Keratinocyte (primary cell): ENCODE measurements at places on chromosomes 16 and 17.

GRCh38 chr17:61809816-61810392, 53.4 kb downstream of the BRIP1 start:
- no peaks in the 10 kb centered on the region for H3K36me3 ChIP-seq
- H3K27me3 ChIP-seq, result no peaks in the 10 kb centered on the region
- peaks cover 19% of the 10 kb centered on the region for H3K4me1 ChIP-seq
- no peak overlapping the region for H3K4me3 ChIP-seq

DNA sequence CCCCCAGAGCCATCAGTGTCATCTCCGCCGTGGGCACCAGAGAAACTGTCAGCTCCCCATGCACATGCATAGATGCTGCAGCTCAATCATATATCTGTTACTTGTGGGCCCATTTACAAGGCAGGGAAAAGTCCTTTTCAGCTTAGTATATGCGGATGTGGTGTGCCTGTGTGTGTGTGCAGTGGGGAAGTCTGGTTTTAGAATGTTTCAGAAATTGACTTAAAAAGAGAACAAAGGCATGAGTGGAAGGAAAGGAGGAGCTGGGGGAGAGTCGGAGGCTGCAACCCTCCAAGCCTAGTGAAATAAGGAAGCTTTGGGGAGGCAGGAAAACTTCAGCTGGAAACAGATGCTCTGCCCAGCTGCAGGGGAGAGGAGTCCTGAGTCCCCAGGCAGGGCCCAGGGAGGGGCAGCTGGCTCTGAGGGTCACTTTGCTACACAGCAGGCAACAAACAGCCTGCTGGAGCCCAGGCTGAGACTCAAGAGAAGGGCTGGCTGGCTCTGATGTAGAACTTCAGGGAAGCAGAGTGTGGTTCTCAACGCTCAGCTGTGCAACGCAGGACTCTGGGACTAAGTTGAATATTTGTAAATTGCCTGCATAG, 11.1 kb upstream of the CD300LD start:
- no peaks in the 10 kb centered on the region for H3K27me3 ChIP-seq
- DNase-seq, result no peak
- H3K4me1 ChIP-seq, result peaks cover 27% of the 10 kb centered on the region
- no peak overlapping the region for H3K4me3 ChIP-seq

GRCh38 chr16:15640966-15641365, 2.0 kb downstream of the MARF1 start:
- H3K36me3 ChIP-seq, result peaks cover 6% of the 10 kb centered on the region
- H3K27ac ChIP-seq, result peak overlapping the region; percentile 89
- no peak overlapping the region for H3K4me3 ChIP-seq
- no peaks in the 10 kb centered on the region for H3K27me3 ChIP-seq
- DNase-seq, result no peak
- H3K4me1 ChIP-seq, result peaks cover 26% of the 10 kb centered on the region

DNA sequence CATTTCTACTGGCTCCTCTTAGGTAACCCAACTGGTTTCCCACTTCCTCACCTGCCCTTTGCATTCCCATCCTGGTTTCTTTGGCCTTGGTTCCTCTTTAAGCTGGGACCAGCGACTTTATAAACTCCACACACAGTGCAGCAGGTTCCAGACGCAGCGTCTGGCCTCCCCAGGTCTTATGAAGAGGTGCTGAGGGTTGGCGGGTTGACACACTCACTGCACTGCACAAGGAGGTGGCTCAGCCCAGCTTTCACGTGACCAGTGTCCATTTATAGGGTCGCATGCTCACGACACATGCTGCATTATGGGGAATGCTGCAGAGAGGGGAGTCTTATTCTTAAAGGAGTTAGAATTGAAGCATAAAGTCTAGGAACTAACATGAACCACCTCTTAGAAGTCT, 70.8 kb downstream of the ZFHX3 start:
- no peak for DNase-seq
- no peaks in the 10 kb centered on the region for H3K36me3 ChIP-seq
- H3K4me1 ChIP-seq, result no peaks in the 10 kb centered on the region
- H3K27ac ChIP-seq, result no peak overlapping the region
- H3K27me3 ChIP-seq, result no peaks in the 10 kb centered on the region

DNA sequence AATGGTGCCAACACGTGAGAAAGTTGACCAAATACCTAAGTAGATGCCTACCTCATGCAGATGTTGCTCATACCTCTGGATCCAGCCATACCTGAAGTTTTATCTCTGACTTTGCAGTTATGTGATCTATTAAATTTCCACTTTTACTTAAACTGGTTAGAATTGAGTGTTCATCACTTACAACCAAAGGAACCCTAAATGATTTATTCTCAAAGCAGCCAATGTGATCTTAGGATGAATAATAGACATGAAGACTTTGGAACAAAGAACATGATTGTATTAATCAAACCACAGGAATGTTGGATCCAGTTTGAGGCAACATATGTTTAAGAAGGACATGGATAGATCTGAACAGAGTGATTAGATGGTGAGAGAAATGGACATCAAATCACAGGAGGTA, 68.7 kb downstream of the IRX6 start:
- no peaks in the 10 kb centered on the region for H3K27me3 ChIP-seq
- H3K27ac ChIP-seq, result peak overlapping the region; percentile 56
- no peak overlapping the region for H3K4me3 ChIP-seq
- H3K4me1 ChIP-seq, result peaks cover 21% of the 10 kb centered on the region

- no peak overlapping the region for H3K4me3 ChIP-seq
- no peak for DNase-seq
- H3K27ac ChIP-seq, result no peak overlapping the region
- peaks cover 5% of the 10 kb centered on the region for H3K4me1 ChIP-seq
- no peaks in the 10 kb centered on the region for H3K27me3 ChIP-seq
- no peaks in the 10 kb centered on the region for H3K36me3 ChIP-seq
Measured at GRCh38 chr17:55452139-55452790, 30.6 kb upstream of the MMD start.

DNA sequence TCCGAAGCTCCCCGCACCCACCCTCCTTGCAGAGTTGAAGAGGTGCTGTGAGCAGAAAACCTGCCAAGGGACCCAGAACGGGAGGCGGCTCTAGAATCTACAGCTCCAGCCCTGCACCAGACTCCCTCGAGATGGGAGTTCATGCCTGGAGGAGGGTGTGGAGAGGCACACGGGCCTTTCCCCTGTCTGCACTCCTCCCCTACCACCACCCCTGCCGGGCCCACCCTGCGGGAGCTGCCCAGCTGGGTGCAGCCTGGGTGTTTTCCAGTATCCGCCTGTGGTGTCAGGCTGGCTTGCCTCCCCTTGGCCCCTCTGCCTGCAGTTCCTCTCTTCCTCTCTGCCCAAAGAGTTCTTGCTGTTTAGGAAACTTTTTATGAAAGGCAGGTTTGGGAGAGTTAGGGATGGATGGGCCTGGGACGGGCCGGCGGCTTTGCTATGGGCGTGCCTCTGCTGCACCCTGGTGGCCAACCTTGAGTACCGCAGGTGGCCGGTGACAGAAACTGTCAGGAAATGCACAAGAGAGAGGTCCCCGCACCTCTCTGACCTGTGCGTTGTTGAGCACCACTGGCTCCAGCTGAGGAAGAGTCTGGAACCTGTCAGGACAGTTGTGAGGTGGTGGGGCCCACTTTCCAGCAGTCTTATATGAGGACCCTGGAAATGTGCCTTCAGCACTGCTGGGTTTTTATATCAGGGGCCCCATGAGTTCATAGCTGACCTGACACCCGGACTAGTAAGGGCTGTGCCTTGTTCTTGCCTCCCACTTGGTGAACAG, 354.1 kb downstream of the SEC14L1 start:
- peaks cover 51% of the 10 kb centered on the region for H3K36me3 ChIP-seq

GRCh38 chr16:68342620-68343019, 31.8 kb downstream of the PRMT7 start:
- no peaks in the 10 kb centered on the region for H3K27me3 ChIP-seq
- no peak overlapping the region for H3K27ac ChIP-seq
- H3K4me1 ChIP-seq, result peaks cover 7% of the 10 kb centered on the region

GRCh38 chr17:47305302-47305923, 18.3 kb upstream of the EFCAB13 start:
- H3K27ac ChIP-seq, result no peak overlapping the region
- H3K36me3 ChIP-seq, result no peaks in the 10 kb centered on the region
- peaks cover 13% of the 10 kb centered on the region for H3K27me3 ChIP-seq
- H3K4me1 ChIP-seq, result peaks cover 21% of the 10 kb centered on the region
- DNase-seq, result peak; percentile 63
- H3K4me3 ChIP-seq, result no peak overlapping the region

DNA sequence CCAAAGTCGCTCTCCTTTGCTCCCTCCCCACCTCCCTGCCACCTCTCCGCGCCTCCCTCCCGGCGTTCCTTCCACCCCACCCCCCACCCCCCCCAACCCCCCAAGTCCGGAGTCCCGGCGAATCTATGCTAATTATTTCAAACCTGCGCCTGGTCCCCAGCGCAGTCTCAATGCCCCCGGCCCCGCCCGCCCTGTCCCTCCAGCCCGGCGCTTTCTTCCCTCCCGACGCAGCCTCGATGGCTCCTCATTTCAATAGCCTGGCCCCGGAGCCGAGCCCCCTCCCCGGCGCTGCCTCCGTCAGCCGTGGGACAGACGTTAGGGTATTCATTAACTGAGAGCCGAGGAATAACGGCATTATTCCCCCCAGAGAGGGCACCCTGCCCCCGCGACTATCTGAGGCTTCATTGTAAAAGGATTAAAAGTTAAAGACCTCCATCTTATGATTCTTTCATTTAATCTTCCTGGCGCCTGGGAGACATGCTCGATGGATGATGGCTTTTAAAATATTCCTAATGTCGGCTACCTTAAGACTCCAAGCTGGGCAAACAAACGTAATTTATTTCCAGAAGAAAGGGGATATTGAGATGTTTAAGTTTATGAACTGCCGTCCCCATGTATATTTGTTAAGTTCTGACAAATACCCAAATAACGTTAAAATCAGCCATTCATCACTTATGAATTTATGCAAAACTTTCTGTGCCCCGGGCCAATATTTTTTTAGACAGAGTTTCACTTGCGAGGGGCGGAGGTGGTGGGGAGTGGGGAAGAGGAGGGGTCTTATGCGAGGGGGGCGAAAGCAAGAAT, 3.4 kb downstream of the NOG start:
- no peak overlapping the region for H3K27ac ChIP-seq
- H3K4me3 ChIP-seq, result peak overlapping the region; percentile 17
- H3K27me3 ChIP-seq, result peaks cover 24% of the 10 kb centered on the region
- H3K4me1 ChIP-seq, result peaks cover 10% of the 10 kb centered on the region
- no peak for DNase-seq
- H3K36me3 ChIP-seq, result no peaks in the 10 kb centered on the region

- no peak for DNase-seq
- no peak overlapping the region for H3K4me3 ChIP-seq
- no peaks in the 10 kb centered on the region for H3K36me3 ChIP-seq
- no peak overlapping the region for H3K27ac ChIP-seq
Measured at GRCh38 chr17:78601577-78602190, 24.5 kb upstream of the DNAH17 start.

DNA sequence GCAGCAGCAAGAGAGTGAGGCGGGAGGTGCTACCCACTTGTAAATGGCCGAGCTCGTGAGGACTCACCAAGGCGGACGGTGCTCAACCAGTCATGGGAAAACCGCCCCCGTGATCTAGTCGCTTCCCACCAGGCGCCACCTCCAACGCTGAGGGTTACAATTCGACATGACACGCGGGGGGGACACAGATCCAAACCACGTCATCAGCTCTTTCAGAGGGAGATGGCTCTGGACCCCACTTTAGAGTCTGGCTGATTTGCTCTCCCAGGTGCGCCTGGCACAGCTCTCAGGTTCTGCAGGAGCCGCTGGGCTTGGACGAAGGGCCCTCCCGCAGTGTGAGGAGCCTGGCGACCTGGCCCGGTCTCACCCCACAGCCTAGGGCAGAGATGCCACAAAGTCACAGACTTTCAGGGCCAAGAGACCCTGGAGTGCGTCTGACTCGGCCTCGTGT, 21.1 kb upstream of the DOC2B start:
- H3K27me3 ChIP-seq, result peaks cover 20% of the 10 kb centered on the region
- no peaks in the 10 kb centered on the region for H3K36me3 ChIP-seq
- H3K4me1 ChIP-seq, result peaks cover 4% of the 10 kb centered on the region
- DNase-seq, result no peak
- H3K27ac ChIP-seq, result no peak overlapping the region
- H3K4me3 ChIP-seq, result no peak overlapping the region
